ENCODE measurements at places on chromosomes 7 and 10.

DNA sequence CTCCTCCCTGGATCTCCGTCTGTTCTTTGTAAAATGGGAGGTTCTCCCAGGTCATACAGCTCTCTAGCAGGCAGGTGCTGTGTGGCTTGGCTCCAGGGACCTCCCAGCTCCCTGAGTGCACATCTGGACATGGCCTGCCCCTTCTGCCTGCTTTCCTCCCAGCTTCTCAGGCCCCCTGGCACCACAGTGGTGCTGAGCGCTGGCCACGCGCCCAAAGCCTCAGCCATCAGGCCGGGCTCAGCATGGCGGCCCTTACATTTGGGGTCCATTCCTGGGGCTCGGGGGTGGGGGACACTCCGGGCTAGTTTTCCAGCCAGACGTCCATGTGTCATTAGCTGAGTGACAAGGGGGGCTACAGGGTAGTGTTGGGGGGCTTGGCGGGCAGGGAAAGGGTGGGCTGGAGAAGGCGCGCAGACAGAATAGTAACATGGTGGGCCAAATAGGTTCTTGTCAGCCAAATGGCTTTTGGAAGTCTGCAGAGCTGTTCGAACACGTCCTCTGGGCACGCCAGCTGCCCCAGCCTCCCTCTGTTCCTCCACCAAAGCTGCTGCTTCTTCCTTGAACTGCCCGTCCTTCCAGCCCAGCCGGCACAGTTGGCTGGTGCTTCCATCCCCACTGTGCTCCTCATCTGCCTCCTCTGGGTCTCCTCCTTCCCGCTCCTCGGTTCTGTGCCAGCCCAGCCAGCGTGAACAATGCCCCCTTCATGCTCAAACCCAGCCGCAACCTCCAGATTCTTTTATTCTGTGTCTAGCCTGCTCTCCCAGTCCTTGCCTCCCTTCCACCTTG lies 65.9 kb downstream of the GOLGA7B start:
- no peak for DNase-seq

GRCh38 chr10:121240011-121240410 lies 358.2 kb downstream of the FGFR2 start:
- no peak for DNase-seq

DNA sequence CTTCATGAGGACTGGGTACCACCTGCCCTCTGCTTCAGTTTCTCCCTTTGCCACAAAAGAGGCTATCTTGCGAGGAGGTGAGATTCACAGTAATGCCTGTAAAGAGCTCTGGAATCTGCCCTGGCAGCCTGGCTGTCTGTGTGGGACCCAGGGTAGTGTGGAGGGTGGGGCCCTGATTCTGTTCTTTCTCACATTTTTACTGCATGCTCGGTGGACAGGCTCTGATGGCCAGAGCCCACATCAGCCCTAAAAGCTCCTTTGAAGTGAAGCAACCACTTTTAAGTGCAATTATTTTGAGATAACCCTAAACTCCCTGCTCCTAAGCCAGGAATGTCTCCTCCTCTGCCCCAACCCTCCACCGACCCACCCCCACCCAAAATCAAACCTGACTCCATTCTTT lies 92.1 kb upstream of the PODXL start:
- DNase-seq: no peak

DNA sequence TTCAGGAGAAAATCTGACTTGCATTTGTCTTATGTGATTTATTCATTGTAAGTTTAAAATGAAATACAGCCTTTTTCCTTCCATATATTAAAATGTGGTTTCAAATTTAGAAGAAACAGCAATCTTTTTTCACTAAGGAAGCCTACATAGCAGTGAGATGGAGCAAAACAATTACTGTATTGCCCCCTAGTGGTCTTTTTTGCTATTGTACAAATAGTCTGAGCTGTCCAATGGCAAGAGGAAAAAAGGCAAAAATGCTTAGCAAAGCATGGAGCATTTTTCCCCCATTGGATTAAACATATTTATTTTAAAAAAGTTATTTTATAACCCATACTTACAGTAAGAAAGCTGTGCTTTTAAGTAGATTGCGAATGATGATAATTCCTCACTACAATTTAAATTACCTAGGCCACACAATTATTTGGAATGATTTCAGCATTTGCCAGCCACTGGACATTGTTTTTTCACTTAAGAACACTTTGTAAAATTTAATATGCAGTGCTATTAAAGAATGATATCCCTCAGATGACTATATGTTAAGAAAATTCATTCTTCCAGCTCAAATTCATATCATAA lies 119.5 kb downstream of the CPED1 start:
- no peak for DNase-seq

- no peak for DNase-seq
Observed at GRCh38 chr10:5971315-5971832, 6.0 kb downstream of the IL15RA start.

DNA sequence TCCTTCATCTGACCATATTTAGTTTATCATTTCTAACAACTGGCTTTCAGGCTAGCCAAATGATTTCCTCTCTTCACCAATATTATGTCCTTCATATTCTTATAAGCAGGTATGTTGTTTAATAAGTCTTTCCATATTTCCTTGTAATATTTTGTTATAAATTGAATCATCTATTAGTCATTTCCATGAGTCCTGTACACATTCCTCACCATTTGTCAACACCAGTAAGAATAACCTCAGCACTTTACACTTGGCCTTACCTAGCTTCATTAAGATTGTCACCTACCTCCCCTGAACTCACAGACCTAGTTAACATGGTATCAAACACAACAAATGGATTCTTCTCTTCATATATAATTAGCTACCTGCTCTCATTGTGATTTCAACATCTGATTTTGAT lies 282.3 kb downstream of the SEMA3D start:
- DNase-seq: no peak

GRCh38 chr7:84105586-84105985 lies 89.0 kb downstream of the SEMA3A start:
- no peak for DNase-seq

DNA sequence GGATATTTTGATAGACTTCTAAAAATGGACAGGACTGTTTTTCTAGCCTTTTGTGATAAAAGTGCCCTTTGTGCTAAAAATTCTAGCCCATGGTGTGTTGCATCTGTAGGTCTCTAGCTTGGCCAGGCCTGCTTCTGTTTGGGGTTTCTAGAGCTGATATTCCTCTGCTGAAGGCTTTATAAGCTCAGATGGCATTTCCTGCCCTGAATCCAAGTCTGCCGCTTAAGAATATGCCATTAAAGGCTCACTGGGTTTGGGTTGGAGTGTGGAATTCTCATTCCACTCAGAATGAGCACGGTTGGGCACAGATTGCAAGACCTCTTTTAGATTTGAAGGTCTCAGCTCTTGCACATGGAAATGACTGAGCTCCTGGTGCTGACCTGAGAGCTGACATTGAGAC lies 49.4 kb upstream of the IGFBP3 start:
- no peak for DNase-seq

DNA sequence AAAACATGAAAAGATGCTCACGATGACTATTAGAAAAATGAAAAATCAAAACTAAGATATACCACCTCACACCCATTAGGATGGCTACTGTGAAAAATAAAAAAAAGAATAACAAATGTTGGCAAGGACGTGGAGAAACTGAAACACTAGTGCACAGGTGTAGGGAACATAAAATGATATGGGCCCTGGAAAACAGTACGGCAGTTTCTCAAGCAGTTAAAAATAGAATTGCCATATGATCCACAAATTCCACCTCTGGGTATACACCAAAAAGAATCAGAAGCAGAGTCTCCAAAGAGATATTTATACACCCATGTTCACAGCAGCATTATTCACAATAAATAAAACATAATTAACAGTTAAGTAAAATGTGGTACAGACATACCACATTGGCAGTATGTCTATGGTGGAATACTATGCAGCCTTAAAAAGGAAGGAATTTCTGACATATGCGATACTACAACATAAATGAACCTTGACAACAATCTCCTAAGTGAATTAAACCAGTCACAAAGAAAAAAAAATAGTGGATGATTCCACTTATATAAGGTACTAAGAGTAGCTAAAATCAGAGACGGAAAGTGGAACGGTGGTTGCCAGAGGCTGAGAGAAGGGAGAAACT lies 69.7 kb downstream of the KMT2C start:
- no peak for DNase-seq

DNA sequence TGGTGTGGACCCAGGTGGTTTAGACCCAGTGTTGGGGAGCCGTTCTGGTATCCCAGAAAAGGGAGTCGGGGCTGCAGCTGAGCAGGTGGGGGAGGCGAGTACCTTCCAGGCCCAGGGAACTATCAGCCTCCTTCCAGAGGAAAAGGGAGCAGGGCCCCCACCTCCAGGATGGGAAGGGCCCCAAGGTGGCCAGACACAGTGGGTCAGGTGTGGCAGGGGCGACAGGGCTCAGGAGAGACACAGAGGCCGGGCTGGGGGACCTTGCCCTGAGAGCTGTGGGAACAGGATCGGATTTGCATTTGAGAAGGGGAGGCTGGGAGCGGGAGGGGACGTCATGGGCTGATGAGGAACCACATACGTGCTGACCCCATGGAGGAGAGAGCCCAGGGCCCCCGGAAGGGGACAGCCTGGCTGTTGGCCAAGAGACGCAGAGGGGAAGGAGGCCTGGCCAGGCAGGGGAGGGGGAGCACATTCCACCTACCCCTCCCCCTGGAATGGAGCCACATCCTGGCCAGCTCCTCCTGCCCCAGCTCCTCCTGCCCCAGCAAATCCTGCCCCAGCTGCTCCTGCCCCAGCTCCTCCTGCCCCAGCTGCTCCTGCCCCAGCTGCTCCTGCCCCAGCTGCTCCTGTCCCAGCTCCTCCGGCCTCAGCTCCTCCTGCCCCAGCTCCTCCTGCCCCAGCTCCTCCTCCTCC lies 9.7 kb upstream of the TTYH3 start:
- DNase-seq: no peak

GRCh38 chr7:50729962-50730361 lies 52.7 kb downstream of the GRB10 start:
- no peak for DNase-seq

- DNase-seq: no peak
Observed at GRCh38 chr10:118838364-118838763, 83.6 kb upstream of the CACUL1 start.

- no peak for DNase-seq
Observed at GRCh38 chr7:23117841-23118240, 12.3 kb downstream of the KLHL7 start.

- no peak for DNase-seq
Observed at GRCh38 chr10:102673819-102674511, 29.7 kb downstream of the TRIM8 start.

DNA sequence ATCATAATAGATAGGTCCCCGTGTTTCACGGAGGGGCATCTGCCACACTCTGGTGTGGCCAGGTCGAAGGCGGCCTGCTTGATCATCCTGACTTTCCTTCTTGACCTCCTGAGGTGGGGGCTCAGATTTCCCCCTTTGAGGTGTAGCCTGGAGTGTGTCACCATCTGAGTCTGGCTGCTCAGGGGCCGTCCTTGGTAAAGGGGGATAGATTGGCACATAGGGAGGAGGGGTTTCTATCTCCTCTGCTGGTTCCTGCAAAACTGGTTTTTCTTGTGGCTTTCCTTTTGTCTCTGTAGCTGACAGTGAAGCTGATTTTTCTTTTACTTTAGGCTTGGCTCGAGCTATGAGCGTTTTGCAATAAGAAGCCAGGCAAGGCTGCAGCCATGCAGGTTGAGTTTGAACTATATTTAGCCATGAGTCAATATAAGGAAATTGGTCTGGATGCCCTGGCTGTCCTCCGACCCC lies 7.1 kb upstream of the ZNF117 start:
- DNase-seq: no peak

- DNase-seq: no peak
Observed at GRCh38 chr7:76133839-76134238, 67.9 kb upstream of the SRRM3 start.

DNA sequence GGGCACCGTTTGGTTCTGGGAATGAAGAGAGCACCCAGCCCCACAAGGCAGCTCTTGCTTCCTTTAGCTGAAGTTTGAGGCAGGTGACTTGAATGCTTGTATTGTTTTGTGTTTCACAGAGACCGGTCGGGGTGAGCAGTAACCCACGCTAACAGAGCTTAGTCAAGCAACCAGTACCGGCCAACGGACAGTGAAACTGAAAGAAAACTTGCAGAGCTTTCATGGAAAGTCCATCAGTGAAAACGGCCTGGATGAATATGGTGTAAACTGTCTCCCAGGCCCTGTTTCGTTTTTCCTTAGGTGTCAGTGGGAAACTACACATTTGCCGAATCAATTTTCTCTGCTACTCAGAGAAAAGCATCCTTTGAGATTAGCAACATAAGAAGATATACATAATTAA lies 101.1 kb downstream of the LYZL1 start:
- no peak for DNase-seq

GRCh38 chr7:44284216-44284615 lies 41.2 kb downstream of the CAMK2B start:
- DNase-seq: no peak

GRCh38 chr7:83267141-83267631 lies 104.5 kb upstream of the PCLO start:
- no peak for DNase-seq

GRCh38 chr10:87829986-87830729 lies 12.1 kb upstream of the ATAD1 start:
- no peak for DNase-seq

DNA sequence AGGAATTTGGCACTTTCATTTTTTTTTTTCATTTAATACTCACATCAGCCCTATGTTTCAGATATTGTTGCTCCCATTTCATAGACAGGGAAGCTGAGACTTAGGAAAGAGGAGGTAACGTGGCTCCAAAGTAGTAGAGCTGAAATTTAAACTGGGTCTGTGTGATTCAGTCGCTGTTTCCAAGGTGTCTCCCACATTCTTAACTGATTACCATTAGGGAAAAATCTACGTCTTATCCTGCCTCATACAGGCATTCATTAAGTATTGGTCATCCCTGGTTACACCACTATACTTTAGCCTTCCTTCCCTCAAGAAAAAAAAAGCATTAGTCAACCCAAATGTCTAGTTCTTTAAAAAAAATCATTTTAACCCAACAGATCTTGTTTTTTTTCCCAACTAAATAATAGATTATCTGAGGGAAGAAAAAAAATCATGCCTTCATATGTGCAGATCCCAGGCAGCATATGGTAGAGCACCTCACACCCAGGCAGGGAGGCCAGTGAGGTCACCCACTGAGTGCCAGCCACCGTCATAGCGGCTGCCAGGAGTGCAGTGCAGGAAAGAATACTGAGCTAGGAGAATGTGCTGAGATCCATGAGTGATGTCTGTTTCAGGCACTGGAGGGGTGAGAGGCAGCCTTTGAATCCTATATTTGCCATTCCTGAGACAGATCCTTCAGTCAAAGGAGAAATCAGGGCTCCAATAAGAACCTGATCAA lies 59.0 kb upstream of the SORCS3 start:
- DNase-seq: no peak

DNA sequence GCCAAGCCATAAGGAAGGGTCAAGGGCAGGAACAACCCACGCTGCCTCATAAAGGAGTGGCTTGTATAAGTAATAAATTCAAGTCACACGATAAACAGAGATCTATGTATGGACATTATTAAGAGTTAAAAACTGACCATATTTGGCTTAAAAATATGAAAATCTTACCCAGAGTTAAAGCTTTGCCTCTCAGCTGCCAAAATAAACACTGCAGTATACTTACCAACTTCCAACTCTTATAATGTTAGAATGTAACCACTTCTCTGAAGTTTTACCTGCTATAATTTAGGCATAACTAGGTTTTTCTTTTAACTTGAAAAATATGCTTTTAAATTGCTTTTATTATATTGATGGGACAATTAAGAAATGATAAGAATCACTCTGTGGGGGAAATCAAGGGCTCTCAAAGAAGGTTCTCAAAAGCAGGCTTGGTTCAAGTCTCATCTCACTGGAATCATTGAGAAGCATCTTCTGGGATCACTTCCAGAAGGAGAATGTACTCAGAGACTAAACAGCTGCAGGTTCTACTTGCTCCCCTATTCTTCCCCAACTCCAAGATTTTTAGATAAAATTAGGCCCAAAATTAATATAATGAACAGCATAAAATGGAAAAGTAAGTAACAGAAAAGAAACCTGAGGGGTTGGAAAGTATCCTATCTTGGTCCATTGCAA lies 16.1 kb upstream of the CAV2 start:
- no peak for DNase-seq
